ENCODE measurements at places on chromosomes 2 and 18. TPM values are rescaled to one million over a fixed set of nuclear protein-coding genes. Genes with fewer than 3 reads are reported as not detected.

EEF1B2 gene
- total RNA-seq: 881 TPM

GRP gene
- total RNA-seq: not detected

ABCG8 gene
- total RNA-seq: not detected

C2orf72 gene
- not detected for total RNA-seq

FSHR gene
- total RNA-seq: not detected

GREB1L gene
- not detected for total RNA-seq

ALLC gene
- not detected for total RNA-seq

IFIH1 gene
- total RNA-seq: 50.3 TPM

GRCh38 chr2:24620936-24621335 lies 129.9 kb downstream of the NCOA1 start:
- no peak overlapping the region for H3K4me3 ChIP-seq
- H3K27me3 ChIP-seq: no peaks in the 10 kb centered on the region
- no peaks in the 10 kb centered on the region for H3K36me3 ChIP-seq
- peaks cover 31% of the 10 kb centered on the region for H3K4me1 ChIP-seq

DNA sequence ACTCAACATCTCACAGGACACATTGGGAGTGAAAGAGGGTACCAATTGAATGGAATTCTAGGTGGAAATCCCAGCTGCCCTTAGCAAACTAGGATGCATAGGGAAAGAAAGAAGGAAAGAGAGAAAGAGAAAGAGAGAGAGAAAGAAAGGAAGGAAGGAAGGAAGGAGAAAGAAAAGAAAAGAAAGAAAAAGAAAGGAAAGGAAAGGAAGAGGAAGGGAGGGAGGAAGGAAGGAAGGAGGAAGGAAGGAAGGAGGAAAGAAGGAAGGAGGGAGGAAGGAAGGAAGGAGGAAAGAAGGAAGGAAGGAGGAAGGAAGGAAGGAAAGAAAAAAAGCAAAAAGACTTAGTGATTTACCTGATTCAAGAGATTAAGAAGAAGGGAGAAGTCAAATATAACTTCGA lies 143.9 kb downstream of the SS18 start:
- H3K27ac ChIP-seq: no peak overlapping the region
- H3K4me1 ChIP-seq: no peaks in the 10 kb centered on the region
- no peaks in the 10 kb centered on the region for H3K36me3 ChIP-seq
- H3K27me3 ChIP-seq: peaks cover 5% of the 10 kb centered on the region

- no peak overlapping the region for H3K4me3 ChIP-seq
- H3K27ac ChIP-seq: no peak overlapping the region
- peaks cover 13% of the 10 kb centered on the region for H3K36me3 ChIP-seq
- DNase-seq: no peak
- H3K27me3 ChIP-seq: no peaks in the 10 kb centered on the region
Observed at GRCh38 chr18:79938196-79938595, 13.3 kb downstream of the SLC66A2 start.

DNA sequence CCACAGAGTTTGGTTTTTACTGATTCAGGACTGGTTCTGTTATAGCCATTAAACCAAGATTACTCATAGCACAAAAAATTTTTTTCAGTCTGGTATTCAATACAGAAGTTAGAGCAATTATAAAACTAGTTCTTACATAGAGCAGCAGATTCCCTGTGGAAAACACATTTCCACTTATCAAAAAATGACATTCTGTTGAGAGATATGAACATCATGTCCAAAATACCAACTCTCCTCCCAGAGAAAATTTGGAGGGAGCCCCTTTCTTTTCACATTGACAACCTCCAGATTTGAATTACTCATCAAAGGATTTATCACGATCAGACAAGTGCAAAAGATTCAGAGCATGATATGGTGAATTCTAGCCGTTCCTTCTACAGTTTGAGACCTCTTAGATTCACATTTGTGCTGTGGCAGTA lies 126.8 kb upstream of the SERPINE2 start:
- no peak overlapping the region for H3K4me3 ChIP-seq
- H3K36me3 ChIP-seq: no peaks in the 10 kb centered on the region
- H3K27ac ChIP-seq: no peak overlapping the region
- H3K27me3 ChIP-seq: no peaks in the 10 kb centered on the region
- H3K4me1 ChIP-seq: no peaks in the 10 kb centered on the region

GRCh38 chr2:216696751-216697560 lies 1.6 kb upstream of the IGFBP5 start:
- H3K27ac ChIP-seq: no peak overlapping the region
- peaks cover 25% of the 10 kb centered on the region for H3K27me3 ChIP-seq
- no peaks in the 10 kb centered on the region for H3K36me3 ChIP-seq
- H3K4me1 ChIP-seq: peaks cover 15% of the 10 kb centered on the region

DNA sequence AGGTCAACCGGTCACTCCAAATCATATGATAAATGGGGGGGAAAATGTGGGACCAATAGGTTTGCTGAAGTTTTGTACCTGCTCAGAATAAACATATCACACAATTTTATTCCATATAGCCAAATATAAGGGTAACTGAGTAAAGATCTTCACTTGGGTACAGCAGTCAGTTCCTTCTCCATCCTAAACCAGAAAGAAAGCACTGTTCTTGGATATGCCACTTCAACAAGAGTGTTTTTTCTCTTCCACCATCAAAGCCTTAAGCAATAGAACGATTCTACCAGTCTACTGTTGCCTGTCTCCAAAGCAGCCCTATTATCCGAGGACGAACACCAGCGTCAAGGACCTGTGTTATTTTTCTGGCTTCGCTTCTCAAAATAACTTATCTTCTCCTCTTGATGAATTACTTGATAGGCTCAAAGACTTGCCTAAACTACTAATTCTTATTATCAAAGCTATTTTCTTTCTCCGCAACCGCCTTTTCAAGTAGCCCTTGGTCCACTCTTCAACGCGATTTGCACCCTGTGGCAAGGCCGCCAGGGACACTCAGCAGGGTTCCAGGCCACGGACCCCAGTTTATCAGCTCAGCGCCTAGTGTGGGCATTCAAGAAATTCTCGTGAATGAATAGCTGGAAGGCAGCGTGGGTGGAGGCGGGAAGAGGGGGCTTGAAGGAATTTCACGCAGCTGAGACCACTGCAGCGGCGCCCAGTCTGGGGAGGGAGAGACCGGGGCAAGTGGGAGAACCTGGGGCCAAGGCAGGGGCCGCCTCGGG lies 646 bp downstream of the ALS2 start:
- peaks cover 21% of the 10 kb centered on the region for H3K4me1 ChIP-seq
- peak overlapping the region; percentile 95 for H3K27ac ChIP-seq
- H3K27me3 ChIP-seq: peaks cover 18% of the 10 kb centered on the region

DNA sequence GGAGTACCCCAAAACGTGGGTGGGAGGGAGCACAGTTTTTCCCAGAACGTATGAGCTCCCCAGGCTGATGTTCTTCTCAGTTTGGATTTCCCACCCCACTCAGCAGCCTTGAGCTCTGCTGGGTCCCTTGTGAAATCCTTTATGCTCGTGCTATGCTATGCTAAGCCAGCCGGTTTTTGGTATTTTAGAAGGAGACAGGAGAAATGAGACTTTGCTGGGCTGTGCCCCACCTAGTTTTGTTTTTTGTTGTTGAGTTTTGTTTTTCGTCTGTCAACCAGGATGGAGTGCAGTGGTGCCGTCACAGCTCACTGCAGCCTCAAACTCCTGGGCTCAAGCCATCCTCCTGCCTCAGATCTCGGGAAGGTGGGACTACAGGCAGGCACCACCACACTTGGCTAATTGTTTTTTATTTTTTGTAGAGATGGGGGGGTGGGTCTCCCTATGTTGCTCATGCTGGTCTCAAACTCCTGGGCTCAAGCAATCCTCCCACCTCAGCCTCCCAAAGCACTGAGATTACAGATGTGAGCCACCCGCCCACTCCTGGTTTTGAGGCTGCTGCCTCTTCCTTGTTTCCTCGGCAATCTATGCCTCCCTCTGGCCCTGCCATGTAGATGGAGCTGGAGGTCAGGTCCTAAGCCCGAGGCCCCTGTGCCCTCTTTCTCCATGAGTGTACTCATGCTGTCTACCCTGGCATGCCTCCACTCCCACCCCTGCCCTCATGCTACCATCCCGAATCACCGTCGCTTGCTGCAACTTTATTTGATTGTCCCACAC lies 17.5 kb upstream of the MGAT4A start:
- H3K36me3 ChIP-seq: peaks cover 3% of the 10 kb centered on the region
- H3K27me3 ChIP-seq: no peaks in the 10 kb centered on the region
- DNase-seq: no peak
- H3K4me1 ChIP-seq: peaks cover 29% of the 10 kb centered on the region
- peak overlapping the region; percentile 76 for H3K27ac ChIP-seq

GRCh38 chr2:47179388-47179787 lies 24.3 kb upstream of the STPG4 start:
- peaks cover 12% of the 10 kb centered on the region for H3K27me3 ChIP-seq
- no peak overlapping the region for H3K4me3 ChIP-seq
- peaks cover 22% of the 10 kb centered on the region for H3K4me1 ChIP-seq
- no peak overlapping the region for H3K27ac ChIP-seq
- peaks cover 11% of the 10 kb centered on the region for H3K36me3 ChIP-seq

- H3K4me3 ChIP-seq: no peak overlapping the region
- no peak for DNase-seq
- H3K4me1 ChIP-seq: peaks cover 5% of the 10 kb centered on the region
- H3K27ac ChIP-seq: no peak overlapping the region
- H3K27me3 ChIP-seq: no peaks in the 10 kb centered on the region
- peaks cover 14% of the 10 kb centered on the region for H3K36me3 ChIP-seq
Observed at GRCh38 chr18:24446953-24447538, 13.4 kb upstream of the HRH4 start.

DNA sequence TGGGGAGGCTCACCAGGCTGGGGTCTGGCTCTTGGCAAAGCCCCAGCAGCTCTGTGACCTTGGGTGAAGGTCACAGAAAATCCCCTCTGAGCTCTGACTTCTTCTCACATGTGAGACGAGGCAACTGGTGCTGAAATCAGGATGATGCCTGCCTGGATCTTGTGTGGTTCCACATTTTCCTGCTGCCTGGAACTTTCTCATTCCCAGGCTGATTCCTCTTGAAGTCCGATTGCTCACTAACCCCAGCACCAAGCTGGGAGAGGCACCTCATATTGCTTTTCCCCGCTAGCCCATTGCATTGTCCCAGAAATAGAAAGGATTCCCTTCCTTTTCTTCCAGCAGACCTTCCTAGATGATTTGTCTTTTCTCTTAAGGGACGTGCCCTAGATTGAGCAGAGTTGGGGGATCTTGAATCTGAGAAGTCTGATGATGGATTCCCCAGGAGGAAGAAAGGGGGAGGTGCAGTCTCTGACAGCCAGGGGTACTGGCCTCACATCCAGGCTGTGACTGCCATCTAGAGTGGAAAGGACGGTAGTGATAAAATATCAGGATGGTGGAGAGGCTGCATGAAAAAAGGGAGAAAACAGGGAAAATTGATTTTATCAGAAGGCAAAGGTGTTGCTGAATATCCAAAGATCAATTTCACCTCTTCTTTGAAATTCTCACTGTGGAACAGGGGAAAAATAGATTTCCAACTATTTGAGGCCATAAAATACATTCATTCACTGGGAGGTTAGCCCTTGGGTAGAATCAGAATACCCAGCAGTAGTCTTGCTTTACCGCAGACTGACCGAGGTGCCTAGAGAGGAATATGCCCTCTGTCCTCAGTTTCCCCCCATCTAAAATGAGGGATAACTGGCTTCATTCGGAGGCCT lies 96.3 kb downstream of the FAM210A start:
- DNase-seq: peak; percentile 23
- no peaks in the 10 kb centered on the region for H3K36me3 ChIP-seq
- peaks cover 7% of the 10 kb centered on the region for H3K4me1 ChIP-seq
- peak overlapping the region; percentile 85 for H3K27ac ChIP-seq
- no peaks in the 10 kb centered on the region for H3K27me3 ChIP-seq

DNA sequence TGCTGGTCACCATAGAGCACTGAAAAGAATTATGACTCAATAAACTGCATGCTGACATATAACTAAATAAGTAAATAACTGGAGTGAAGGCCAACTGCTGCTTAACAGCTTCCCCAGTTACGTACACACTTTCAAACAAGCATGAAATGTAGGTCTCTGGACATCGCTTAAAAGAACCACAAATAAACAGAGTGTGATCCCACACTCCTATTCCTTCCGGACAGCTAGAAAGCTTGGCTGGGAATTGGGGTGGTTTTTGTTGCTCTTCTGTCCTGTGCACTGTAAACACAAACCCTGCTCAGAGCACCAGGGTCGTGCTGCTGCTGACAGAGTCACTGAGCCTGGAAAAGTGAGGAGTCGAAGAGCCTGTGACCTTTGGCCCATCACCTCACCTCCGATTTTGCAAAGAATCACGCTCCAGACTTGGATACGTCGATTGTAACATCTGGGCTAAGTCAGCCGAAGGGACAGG lies 162.7 kb upstream of the NT5C1B start:
- H3K4me3 ChIP-seq: no peak overlapping the region
- no peak overlapping the region for H3K27ac ChIP-seq
- no peaks in the 10 kb centered on the region for H3K36me3 ChIP-seq
- no peaks in the 10 kb centered on the region for H3K27me3 ChIP-seq

GRCh38 chr2:237223201-237223861 lies 137.6 kb downstream of the COPS8 start:
- H3K4me1 ChIP-seq: peaks cover 6% of the 10 kb centered on the region
- no peak overlapping the region for H3K4me3 ChIP-seq
- no peak for DNase-seq
- H3K27ac ChIP-seq: no peak overlapping the region
- H3K27me3 ChIP-seq: peaks cover 57% of the 10 kb centered on the region

DNA sequence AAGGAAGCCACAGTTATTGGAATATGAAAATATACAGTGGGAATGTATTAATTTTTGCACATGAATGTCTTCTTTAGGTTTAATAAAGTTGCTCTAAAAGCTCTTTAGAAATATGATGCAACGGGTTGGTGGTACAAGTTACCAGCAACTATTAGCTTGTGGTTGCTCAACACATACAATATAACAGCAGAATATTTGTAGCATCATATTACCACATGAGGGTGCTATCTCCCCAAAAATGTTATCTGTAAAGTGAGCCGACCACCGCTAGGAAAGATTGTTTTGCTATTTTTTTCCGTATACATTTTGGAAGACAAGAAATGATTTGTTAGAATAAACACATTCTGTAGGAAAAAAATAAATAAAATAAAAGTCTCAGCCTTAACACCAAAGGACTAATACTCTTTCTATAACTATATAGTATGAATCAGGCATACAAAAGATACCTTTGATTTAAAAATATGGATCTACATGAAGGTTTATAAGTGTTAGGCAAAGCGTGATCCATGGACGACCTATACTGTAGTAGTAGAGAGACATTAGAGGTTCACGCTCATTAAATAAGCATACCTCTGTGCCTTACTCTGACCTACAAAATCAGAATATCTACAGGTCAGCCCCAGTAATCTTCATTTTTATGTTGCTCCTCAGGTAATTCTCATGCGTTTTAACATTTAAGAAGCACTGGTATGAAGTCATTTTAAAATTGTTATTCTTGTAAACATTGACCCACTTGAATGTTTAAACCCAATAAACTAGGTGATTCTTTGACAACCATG lies 1110.6 kb upstream of the ACVR2A start:
- DNase-seq: no peak
- no peak overlapping the region for H3K4me3 ChIP-seq
- H3K4me1 ChIP-seq: peaks cover 2% of the 10 kb centered on the region
- peaks cover 8% of the 10 kb centered on the region for H3K27me3 ChIP-seq

- H3K27ac ChIP-seq: no peak overlapping the region
- H3K4me1 ChIP-seq: no peaks in the 10 kb centered on the region
- H3K27me3 ChIP-seq: peaks cover 34% of the 10 kb centered on the region
- DNase-seq: no peak
- no peaks in the 10 kb centered on the region for H3K36me3 ChIP-seq
Observed at GRCh38 chr2:31337860-31338259, 76.7 kb downstream of the XDH start.
